ENCODE measurements at places on chromosomes 16 and 17.

DNA sequence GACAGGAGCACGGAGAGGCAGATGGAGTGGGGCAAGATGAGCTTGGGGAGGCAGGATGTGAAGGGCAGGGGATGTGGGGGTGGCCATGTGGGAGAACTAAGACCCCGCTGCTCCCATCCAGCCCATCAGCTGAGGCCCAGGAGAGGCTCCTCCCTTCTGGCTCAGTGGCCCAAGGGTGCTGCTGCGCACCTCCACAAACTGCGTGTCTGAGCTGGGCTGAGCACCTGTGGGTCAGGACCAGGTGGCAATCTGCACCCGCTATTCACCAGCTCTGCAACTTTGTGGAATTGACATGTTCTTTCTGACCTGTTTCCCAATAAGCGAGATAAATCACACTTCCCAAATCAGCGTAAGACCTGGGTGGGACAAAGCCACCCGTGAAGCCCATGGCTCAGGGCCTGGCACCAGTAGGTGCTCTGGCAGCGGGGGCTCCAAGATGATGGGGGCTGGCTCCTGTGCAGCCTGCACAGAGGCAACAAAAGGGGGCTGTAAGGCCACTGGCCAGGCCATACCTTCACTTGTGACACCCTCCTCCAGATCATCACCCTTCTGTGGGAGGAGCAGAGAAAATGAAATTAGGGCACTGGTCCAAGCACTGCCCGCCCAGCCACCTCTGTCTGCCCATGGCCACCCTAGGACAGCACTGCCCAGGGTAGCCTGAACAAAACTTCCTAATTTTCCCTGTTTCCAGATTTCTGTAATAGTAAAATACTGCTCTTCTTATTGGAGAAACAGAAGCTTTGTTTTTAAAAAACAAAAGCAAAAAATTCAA, 11.7 kb upstream of the SREBF1 start:
- DNase-seq = no peak

- no peak for DNase-seq
These were observed 138.3 kb downstream of the FOXL1 start for GRCh38 chr16:86716649-86717048.

DNA sequence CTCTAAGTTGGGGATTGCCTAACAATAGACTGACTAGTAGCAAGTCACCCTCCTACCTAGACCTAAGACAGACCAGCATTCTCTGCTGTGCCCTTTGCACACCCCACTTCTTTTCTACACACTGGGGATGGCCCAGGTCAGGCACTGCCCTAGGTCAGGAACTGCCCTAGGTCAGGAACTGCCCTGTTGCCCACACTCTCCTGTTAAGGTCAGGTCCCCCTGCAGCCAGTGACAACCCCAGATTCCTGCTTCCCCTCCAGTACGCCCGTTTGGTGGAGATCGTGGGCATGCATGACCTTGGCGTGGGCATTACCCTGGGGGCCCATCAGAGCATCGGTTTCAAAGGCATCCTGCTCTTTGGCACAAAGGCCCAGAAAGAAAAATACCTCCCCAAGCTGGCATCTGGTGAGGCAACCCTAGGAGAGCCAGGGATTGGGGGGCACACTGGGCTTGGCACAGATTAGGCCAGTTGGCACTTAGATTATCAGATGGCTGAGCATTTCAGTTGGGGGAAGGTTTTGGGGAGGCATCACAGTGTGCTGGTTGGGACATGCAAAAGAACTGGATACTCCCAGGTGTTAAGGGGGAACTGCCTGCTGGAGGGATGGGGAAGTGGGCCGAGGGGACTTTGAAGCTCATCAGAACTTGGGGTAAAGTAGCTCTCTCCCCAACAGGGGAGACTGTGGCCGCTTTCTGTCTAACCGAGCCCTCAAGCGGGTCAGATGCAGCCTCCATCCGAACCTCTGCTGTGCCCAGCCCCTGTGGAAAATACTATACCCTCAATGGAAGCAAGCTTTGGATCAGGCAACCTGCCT, 1.7 kb downstream of the ACADVL start:
- DNase-seq = no peak

- no peak for DNase-seq
These were observed 43.1 kb upstream of the MYH10 start for GRCh38 chr17:8673612-8674011.

- DNase-seq = no peak
These were observed 21.3 kb downstream of the SLC7A5 start for GRCh38 chr16:87847785-87848675.

DNA sequence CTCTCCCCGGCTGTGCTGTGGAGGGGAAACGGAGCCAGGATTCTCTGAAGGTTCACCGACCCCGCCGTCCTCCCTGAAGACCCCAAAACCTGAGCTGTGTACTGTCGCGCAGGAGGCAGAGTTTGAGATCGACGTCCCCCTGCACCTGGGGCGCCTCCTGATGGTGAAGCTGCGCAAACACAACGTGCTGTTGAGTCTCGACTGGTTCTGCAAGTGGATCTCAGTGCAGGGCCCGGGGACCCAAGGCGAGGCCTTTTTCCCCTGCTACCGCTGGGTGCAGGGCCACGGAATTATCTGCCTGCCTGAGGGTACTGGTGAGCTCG, 62.6 kb upstream of the TEKT1 start:
- DNase-seq = peak; percentile 48

DNA sequence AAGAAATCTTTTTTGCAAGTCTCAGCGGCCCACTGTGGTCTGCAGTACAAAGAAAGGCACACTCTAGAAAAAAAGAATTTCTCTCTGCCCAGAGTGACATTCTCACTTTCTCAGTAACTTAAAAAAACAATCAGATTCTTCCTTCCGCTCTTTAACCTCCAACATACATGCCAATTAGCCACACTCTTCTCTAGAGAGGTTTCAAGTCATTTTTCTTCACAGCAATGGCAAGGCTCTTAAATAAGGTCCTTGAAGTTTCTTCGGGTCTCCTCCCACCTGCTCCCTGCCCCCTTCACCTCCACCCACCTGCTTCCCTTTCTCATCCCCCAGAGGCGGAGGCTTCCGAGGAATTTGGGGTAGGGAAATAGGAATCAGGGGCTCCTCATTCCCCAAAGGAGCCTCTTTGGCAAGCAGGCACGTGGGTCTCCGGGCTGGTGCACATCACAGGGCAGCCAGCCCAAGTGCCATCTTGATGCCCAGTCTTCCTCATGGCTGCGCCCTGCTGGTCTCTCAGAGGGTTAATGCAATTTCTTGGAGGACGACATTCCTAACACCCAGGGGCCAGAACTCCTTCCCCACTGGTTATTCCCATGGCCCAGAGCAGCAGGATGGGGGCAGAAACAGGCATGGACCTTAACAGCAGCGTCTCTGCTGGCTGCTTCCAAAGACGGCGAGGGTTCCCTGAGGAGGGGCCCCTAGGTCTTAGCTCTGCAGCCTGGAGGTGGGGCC, 855 bp upstream of the MEOX1 start:
- DNase-seq = no peak

- DNase-seq = no peak
These were observed 17.0 kb downstream of the MGAT5B start for GRCh38 chr17:76884995-76885893.

DNA sequence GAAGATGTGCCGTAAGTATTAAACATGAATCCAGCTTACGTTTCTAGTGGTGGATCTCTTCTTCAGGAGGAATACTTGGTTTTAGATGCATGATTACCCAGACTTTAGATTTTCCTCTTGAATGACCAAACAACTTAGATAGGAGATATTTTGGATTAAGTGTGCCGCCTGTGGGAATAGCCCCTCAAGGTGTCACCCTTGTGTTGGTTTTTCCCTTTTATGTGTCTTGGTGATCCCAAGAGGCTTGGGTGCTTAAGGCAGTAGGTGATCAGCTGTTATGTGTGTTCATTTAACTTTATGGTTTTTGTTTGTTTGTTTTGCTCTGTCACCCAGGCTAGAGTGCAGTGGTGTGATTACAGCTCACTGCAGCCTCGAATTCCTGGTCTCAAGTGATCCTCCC, 115.1 kb downstream of the PPM1E start:
- no peak for DNase-seq

- DNase-seq = no peak
These were observed 283.1 kb downstream of the SEC14L1 start for GRCh38 chr17:77423589-77424451.

- DNase-seq = no peak
These were observed 3.5 kb downstream of the KDM6B start for GRCh38 chr17:7837408-7838088.

DNA sequence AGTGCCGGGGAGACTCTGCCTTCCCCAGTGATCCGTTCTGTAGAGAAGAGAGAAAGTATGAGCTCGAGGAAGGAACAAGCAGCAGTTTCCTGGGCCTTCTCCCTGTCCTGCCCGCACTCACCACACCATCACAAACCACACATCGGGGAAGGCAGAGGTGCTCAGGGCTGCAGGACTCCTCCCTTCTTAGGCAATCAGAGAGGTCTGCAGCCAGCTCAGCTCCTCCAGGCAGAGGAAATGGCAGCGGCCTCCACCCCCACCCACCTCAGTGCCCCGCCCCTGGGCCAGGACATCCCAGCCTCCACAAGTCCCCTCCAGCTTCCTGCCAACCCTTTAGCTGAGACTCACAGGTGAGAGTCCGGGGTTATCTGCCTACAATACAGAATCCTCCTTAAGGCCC, 2.0 kb downstream of the ZNF319 start:
- peak; percentile 58 for DNase-seq

DNA sequence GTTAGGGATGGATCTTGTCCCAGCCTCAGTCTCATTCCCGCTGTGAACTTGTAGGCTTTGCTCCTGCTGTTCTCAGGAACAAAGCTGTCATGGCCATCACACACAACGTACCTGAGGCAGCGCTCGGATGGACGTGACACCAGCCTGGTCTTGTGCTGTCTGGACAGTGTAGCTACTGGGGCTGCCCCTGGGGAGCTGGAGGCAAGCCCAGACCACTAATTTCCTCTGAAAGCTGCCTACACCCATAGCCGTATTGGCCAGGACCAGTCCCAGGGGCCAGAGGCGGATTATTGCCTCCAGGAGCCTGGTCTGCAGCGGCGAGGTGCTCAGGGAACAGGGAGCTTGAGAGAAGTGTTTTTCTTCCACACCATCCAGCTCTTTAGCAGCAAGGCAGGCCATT, 11.7 kb downstream of the ZNHIT3 start:
- DNase-seq = no peak

GRCh38 chr17:66543526-66543925, 241.1 kb downstream of the PRKCA start:
- DNase-seq = no peak

DNA sequence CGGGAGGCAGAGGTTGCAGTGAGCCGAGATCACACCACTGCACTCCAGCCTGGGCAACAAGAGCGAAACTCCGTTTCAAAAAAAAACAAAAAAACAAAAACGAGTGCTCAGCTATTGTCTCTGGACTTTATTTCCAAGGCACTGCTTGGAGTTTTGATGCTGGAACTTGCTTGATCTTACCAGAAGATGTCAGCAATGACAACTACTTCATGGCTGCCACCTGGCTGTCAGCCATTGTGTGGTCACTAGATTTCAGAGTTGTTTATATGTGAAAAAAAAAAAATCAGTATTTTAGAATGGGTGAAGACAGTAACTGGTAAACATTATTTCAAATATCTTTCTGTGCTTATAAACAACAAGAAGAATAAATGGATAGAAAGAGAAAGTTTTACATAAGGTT, 26.3 kb upstream of the OR4D1 start:
- DNase-seq = no peak

- DNase-seq = no peak
These were observed 30.8 kb downstream of the WSCD1 start for GRCh38 chr17:6100891-6101500.

- DNase-seq = peak; percentile 65
These were observed at the start of gene RASL10B for GRCh38 chr17:35731239-35731916. Gene RASL10B, plus strand, starts transcription at chr17:35731639. Its CDS starts 3,546 bp downstream, at chr17:35735185.

- peak; percentile 90 for DNase-seq
These were observed 664 bp downstream of the HBQ1 start for GRCh38 chr16:180681-181564.

- no peak for DNase-seq
These were observed 299.3 kb downstream of the CNTNAP4 start for GRCh38 chr16:76576526-76576925.

DNA sequence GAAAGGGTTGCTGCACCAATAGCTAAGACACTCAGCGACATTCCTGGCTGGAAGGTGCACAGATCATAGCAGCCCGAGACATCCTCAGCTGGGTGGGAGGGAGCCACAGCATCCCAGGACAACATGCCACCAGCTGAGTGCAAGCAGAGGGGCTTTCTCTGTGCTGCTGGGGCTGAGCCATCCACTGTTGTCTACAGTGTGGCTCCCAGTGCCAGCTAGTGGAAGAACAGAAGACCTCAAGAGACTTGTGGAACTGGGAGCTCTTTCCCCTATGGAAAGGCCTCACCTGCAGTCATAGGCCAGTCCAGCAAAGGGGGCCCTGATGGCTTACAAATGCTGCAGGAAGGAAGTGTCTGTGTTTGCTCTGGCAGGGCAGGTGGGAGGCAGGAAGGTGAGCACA, 131.0 kb downstream of the C16orf78 start:
- no peak for DNase-seq

GRCh38 chr17:62860962-62861873, 53.1 kb upstream of the MARCHF10 start:
- no peak for DNase-seq

- no peak for DNase-seq
These were observed 18.8 kb downstream of the IL34 start for GRCh38 chr16:70665113-70665694.

- DNase-seq = no peak
These were observed 232.3 kb downstream of the ZFHX3 start for GRCh38 chr16:72815348-72816318.

DNA sequence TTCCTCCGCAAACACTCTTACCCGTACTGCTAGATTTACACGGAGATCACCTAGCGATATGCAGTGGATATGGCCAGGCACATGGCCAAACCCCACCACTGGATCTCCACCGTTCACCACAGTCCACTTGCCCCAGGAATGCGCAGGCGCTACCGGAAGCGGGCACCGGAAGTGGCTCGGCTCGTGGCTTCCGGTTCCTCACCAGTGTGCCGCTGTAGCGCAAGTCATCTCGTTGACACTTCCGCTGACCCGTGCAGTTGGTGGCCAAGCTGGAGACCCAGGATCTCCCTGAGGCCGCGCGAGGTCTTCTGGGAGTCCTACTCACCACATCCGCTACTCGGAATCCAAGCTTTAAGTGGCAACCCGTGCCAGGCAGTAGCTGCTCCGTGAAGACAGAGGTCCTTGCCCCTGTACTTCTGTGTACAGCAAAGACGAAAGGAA, 11.5 kb downstream of the ZNF597 start:
- DNase-seq = peak; percentile 75

Data from stimulated activated CD4-positive, alpha-beta T cell treated with anti-CD3 and anti-CD28 coated beads, Interleukin-2, amount 100 ng/mL, for 24 hours (primary cell).